ENCODE measurements at places on chromosomes 16 and 17.

DNA sequence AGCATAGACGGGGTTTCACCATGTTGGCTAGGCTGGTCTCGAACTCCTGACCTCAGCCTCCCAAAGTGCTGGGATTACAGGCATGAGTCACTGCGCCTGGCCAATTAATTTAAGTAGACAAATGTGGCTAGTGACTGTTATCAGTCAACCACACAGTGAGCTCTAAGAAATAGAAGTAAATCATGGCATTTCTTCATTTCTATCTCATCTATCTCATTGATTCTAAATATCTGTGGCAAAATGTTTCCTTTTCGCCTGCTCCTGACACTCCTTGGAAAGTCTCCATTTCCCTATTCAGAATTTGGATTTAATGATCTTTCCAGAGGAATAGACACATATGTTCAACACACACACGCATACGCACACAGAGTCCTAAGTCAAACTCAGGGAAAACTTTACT is 81.3 kb downstream of the HIC1 start:
- DNase-seq, result peak; percentile 54

- DNase-seq, result no peak
These were observed 1.3 kb upstream of the BTBD17 start for GRCh38 chr17:74362810-74363498.

- DNase-seq, result no peak
These were observed 448.1 kb upstream of the CA10 start for GRCh38 chr17:52606590-52606989.

- DNase-seq, result peak; percentile 27
These were observed 1.4 kb downstream of the PYDC1 start for GRCh38 chr16:31215287-31216162.

DNA sequence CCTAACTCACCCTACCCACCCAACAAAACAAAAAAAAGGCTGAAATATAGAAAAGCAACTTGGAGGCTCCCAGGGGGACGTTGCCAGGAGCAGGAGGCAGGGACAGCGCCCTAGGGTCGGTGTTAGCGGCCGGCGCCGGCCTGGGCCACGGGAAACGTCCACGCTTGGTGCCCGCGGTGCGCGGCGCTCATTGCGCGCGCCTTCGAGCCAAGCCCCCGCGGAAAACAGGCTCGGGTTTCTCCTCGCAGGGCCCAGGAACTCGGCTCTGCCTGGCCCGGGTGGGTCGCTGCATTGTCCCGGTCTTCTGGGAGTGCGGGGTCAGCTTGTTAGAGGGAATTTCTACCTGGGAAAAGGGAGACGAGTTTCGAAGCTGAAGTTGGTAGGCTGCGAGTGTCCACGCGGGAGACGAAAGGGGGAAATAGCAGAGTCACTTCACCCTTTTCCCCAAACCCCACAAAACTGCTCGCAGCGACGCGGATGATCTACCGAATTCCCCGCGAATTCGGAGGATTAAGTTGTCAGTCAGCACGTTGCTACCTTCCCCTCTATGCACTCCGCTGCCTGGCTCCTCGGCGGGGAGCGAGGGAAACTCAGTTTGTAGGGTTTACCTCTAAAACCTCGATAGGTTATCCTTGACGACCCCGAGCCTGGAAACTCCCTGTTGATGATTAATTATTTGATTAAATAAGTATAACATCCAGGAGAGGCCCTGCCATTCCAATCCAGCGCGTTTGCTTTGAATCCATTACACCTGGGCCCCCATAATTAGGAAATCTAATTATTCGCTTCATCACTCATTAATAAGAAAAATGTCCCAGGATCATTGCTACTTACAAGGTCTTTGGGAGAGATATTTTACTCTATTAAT is 751 bp upstream of the FOXC2 start:
- no peak for DNase-seq

DNA sequence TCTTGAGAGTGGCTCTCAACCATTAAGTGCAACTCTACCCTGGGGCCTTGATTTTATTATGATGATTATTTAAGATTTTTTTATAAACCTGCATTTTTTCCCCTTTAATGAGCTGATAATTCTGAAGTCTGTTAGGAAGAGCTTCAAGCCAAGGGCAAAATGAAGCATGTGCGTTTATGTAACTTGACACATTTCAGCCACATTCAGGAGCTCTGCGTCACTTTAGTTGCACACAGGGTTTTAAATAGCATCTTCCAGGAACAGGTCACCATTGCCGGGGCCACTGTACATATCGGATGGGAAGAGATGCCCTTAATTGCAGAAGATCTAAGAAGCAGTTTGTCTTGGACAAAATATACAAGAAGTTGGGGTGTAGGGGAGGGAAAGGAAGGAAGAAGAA is 89.6 kb downstream of the BMERB1 start:
- no peak for DNase-seq

- peak; percentile 58 for DNase-seq
These were observed 15.4 kb downstream of the ZFPM1 start for GRCh38 chr16:88468275-88469129.

GRCh38 chr17:12256380-12256995 is 235.8 kb downstream of the MAP2K4 start:
- peak; percentile 80 for DNase-seq

- peak; percentile 60 for DNase-seq
These were observed 24.3 kb upstream of the MLKL start for GRCh38 chr16:74724820-74725549.

GRCh38 chr17:1713878-1714426 is 3.8 kb upstream of the TLCD2 start:
- no peak for DNase-seq

- no peak for DNase-seq
These were observed 93.5 kb downstream of the CDYL2 start for GRCh38 chr16:80710918-80711317.
